ENCODE measurements at places on chromosomes 2 and 18.

DNA sequence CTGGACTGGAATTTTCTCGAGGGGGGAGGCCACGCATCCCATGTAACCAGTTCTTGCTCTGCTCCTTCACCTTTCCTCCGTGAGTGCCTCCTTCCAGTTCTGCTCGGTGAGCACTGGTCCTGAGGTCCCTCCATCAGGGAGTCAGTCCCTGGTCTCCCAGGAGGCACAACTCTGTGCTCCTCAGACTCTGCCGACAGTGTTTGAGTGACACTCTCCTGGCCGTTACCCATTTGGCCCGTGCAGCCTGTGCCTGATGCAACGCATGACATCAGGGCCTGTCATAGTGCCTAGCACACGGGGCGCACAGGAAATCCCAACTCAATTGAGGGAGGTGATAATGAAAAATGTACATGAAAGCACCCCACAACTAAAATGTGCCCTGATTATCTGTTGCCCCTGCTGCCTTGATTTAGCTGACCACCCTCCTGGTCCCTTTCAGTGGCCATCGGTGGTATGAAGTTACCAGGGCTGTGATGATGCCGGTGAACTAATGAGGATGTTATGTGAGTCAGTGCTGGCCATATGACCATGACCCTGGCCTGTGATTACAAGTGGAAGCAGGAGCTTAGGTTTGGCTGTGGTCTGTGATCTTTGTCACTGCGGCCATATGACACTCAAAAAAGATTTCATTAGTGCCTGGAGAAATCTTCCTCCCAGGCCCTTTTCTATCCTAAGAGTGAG is 144.6 kb downstream of the TDRD15 start:
- no peak for DNase-seq

DNA sequence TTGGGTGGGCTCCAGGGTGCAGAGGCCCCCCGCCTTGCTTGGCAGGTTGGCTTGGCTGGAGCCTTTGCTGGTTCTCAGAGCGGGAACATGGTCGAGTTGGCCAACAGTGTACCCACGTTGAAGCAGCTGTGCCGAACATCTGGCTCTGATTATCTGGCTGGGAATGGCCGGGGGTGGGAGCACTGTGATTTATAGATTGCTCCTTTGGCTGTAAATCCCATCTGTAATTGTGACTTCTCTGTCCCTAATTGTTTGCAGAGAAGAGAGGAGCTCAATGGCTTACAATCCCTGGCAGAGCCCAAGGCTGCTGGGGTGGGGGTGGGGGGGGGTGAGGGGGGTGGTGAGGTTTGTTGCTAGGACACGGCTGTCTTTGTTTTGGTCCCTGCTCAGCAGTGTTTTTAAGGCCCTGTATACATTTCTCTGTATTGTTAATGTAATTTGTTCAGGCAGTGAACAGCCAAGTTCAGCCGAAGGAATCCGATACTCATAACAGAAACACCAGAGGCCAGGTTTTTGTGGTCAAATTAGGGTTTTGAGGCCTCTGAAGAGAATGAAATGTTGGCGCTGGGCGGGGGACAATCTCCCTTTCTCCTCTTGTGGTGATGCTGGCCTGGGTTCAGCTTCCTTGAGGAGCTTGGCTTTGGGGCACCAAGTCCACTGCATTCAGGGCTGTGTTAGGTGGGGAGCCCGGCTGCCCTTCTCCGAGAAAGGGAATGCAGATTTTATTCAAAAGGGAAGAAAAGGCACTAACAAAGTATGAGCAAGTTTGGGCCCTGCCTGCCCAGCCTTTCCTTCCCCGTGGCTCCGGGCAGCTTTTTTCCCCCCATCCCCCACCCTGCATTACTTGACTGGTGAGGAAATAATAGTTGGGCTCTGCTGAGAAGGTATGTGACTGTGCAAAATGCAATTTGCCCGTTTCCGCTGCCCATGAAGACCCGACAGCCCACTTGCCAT is 82.5 kb downstream of the TCF7L1 start:
- no peak for DNase-seq

DNA sequence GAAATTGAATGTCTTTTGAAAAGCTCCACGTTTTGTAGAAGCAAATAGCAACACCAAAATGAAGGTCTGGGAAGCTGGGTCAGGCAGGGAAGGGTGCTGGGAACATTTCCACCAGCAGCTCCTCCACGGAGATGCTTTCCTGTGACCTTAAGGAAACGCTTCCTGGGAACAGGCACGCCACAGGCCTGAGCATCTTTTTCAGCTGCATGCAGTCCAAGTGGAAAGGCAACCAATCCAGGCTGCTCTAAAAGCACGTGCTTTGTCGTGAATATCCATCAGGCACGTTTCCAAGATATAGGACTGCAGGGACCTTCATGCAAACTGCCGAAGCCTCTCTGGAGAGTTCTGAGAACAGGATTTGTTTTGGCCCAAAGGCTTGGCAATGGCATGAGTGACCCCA is 109.3 kb downstream of the KLHL29 start:
- DNase-seq, result no peak

- DNase-seq, result no peak
Observed at GRCh38 chr2:223161873-223162458, 110.0 kb downstream of the KCNE4 start.

DNA sequence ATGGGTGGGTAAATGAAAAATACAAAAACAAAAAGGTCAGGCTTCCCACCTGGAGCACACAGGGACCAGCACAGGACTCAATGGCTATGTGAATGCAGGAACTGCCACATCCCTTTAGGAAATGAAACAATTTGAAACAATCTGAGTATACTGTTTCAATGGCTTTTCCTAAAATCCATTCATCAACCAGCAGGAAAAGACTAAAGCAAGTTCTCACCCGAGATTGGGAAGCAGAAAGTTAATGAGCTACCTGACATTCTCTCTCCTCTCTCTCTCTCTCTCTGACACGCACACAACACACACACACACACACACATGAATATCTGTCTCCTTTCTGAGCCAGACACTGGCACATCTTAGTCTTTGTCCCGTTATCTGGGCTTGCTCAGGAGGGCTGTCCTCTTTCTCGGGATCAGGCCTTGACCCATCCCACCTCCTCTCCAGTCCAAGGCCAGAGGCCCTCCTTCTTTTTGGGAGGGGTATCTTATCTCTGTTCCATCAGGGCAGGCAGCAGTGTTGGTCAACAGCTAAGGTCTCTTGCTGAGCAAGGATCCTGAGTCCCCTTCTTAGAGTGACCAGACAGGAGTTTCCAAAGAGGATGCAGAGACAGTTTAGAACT is 11.6 kb upstream of the LRRFIP1 start:
- no peak for DNase-seq

GRCh38 chr2:168766600-168766999 is 35.8 kb upstream of the NOSTRIN start:
- no peak for DNase-seq

GRCh38 chr2:180679693-180680092 is 300.7 kb upstream of the UBE2E3 start:
- DNase-seq, result no peak

DNA sequence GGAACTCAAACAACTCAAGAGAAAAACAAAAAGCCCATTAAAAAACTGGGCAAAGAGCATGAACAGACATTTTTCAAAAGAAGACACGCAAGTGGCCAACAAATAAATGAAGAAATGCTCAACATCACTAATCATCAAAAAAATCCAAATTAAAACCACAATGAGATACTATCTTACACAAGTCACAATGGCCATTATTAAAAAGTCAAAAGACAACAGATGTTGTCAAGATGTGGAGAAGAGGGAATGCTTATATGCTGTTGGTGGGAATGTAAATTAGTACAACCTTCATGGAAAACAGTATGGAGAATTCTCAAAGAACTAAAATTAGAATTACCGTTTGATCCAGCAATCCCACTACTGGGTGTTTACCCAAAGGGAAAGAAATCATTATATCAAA is 15.1 kb downstream of the LMAN1 start:
- no peak for DNase-seq

- no peak for DNase-seq
Observed at GRCh38 chr2:143410082-143410897, 281.1 kb downstream of the ARHGAP15 start.

DNA sequence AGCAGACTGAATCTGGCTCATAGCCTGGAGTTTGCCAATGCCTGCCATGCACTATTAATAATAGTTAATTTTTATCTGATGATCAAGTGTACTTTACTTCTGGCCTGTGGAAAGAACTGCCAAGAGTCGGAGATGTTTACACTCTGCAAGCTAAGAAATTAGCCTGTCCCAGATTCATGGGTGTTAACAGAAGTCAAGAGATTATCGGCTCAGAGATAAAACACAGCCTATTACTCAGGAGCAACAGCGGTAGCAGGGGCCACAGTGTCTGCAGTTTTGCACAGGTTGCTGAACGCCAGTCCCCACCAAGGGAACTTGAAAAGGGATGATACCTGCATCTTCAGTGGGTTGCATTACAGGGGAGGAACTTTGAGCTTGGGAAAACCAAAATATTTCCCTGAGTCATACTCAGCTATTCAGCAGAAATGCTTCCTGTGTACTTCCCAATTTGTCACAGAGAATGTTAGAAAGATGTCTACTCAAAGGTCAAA is 4.3 kb upstream of the ADI1 start:
- DNase-seq, result no peak

DNA sequence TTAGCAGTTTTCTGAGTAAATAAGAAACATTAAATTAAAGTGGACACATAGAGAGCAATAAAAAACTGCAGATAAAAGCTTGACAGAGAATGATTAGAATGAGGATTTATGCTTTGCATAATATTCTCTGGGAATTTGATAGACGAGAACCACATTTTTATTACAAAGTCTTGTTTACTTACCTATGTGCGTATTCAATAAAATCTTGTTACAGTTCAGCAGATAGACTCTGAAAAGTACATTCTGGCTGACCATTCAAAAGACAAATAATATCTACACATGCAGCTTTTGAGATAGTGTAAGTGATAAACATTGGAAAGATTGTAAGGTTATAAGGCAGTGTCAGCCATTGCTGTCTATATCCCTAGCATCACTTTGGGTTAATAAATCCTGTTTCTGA is 381.6 kb downstream of the NYAP2 start:
- no peak for DNase-seq

- no peak for DNase-seq
Observed at GRCh38 chr2:157922815-157923214, 46.7 kb upstream of the ACVR1 start.

DNA sequence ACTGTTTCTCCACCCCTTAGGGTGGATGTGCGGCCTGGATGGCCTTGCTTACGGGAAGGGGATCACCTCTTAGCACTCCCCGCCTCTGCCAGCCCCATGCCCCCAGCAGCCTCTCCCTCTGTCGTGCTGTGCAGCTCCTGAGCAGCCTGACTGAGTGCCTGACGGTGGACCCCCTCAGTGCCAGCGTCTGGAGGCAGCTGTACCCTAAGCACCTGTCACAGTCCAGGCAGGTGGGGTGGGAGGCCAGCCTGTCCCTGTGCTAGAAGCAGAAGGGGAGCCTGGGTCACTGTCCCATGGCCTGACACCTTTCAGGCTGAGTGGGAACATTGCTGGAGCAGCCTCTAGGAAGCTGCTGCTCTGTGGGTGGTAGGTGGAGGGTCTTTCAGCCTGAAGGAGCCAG is 5.2 kb downstream of the TMEM214 start:
- DNase-seq, result no peak

- DNase-seq, result no peak
Observed at GRCh38 chr18:3266062-3266608, 4.2 kb downstream of the MYL12B start.

DNA sequence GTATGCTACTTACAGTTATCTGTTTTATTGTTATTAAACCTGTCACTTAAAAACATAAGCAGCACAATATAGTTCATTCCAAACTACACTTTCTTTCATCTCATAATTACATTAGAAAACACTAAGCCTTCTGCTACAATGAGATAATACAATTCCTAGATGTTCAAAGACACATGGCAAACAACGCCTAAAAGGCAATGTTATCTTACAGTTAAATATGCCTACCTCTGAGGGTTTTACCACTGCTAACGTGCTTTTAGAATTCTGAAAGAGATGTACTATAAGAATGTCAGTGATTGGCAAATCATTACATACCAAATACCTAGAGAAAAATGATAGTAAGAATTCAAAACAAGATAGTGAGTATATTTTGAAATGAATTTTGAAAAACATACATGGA is 46.8 kb upstream of the SPOPL start:
- DNase-seq, result no peak

- no peak for DNase-seq
Observed at GRCh38 chr2:236088368-236089057, 79.7 kb downstream of the GBX2 start.

- no peak for DNase-seq
Observed at GRCh38 chr18:50847192-50847591, 27.4 kb upstream of the MRO start.

DNA sequence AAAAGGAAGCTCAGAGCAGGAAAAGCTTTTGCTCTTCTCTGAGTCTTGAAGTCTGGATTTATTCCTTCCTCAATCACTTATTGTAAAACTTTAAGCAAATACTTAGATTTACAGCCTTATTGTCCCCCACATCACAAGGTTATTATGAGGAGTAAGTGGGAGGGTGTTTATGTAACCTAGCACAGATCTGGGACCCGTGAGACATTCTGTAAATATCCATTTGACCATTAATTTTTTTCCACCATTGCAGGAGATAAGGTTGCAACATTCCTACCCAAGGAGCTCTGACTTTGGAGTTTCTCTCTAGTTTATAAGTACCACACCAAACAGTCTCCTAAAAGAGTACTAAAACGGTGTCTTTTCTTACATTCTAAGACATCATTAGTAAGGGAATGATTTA is 52.1 kb upstream of the CTIF start:
- no peak for DNase-seq

- peak; percentile 67 for DNase-seq
Observed at GRCh38 chr2:219155054-219155644, 5.5 kb downstream of the NHEJ1 start.

- no peak for DNase-seq
Observed at GRCh38 chr18:57727952-57728807, 74.9 kb downstream of the ATP8B1 start.

DNA sequence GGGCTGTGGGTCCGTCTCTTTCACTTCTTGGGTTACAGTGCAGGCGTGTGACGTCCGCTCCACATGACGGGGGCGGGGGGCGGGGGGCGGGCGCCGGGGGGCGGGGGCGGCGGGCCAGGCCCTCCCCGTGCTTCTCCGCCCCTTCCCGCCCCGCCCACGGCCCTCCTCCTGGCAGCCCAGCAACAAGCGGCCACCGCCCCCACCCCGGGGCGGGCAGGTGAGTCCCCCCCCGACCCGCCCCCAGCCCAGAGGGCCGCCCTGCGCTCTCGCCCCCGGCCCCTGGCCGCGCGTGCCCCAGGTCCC is 3.6 kb downstream of the ZNF516 start:
- peak; percentile 94 for DNase-seq

DNA sequence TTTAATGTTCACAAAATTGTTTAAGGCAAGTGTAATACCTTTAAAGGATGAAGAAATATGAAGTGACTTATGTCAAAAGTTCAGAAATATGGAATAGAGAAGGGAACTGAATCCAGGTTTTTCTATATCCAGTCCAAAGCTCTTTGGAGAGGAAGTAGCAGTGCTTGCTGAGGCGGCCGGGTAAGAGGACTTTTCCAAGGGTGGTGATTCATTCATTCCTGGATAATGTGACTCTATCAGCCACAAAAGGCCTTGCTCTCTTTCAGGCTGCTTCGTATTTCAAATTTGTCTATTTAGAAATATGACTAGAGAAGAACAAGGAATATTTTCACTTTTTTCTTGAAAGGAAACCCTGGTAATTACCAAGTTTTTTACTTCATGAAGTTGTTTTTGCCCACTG is 830.1 kb upstream of the ZEB2 start:
- no peak for DNase-seq
